ENCODE measurements at places on chromosomes 1 and 21.

GRCh38 chr1:110914676-110915075, 41.7 kb downstream of the CD53 start:
- DNase-seq, result no peak

DNA sequence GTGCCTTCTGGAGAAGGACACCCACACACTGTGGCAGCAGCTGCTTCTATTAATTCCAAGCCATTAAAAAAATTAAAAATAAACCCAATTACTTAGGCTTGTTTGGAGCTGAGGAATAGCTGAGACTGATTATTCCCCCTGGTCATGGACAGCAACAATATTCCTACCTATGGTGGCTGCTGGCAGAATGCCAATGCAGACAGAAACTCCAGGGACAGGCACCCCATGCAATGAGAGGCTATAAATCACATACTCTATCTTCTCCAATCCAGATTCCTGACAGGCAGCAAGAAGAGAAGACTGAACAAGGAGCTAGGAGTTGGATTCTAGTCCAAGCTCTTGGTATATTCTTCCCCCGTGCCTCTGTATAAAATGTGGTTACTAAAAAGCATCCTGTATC, 275.4 kb upstream of the BEND5 start:
- DNase-seq, result no peak

GRCh38 chr1:24641646-24642151, 1.4 kb upstream of the SRRM1 start:
- no peak for DNase-seq

DNA sequence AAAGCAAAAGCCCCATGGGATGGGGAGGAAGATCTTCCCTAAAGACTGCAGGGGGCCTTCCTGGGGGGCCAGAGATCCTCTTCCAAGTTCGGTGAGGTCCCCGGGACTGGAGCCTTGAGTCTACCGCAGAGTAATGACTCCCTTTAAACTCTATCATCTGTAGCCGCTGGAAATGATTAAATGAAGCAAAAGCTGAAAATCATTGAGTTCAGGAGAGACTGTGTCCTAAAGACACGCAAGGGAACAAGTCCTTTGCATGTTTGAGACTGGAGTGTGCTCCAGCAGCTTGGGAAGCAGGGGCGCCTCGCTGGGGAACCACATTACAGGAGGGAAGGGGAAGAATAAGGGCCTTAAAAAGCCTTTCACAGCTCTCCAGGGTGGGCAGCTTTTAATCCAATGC, 70.2 kb downstream of the WDR4 start:
- no peak for DNase-seq

- DNase-seq, result no peak
These were observed 26.0 kb downstream of the ARID1A start for GRCh38 chr1:26721669-26722355.

DNA sequence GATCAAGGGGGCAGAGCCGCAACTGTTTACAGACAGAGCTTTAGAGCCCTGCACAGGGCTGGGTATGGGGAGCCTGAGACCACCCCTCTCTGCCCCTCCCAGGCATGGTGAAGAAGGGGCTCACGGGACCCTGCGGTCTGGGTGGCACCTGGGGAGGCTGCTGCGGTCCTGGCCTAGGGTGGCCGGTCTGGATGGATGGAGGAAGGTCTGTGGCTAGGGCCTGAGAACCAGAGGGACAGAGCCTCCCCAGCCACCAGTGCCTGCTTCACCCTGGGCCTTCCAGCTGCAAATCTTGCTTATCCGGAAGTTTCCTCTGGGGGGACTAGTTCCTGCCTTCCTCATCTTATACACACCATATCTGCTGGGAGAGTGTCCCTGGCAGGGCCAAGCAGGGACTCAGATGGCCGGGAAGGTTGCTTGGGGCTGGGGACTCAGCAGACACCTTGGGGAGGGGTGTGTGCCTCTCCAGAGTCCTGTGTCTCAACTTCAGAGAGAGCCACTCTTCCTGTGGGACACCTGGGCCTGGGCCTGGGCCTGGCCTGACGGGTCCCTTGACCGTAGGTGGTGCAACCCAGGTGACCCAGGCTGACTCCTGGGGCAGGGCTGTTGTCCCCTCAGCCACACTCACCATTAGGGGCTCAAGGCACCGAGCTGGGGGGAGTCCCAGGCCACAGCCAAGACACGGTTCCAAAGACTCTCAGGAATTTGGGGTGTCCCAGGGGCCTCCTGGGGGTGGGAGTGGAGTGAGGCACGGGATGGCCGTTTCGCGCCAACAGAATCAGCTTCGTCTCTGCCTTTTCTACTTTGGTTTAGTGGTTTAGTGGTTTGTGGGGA, 52.0 kb upstream of the ACTRT2 start:
- DNase-seq, result no peak

DNA sequence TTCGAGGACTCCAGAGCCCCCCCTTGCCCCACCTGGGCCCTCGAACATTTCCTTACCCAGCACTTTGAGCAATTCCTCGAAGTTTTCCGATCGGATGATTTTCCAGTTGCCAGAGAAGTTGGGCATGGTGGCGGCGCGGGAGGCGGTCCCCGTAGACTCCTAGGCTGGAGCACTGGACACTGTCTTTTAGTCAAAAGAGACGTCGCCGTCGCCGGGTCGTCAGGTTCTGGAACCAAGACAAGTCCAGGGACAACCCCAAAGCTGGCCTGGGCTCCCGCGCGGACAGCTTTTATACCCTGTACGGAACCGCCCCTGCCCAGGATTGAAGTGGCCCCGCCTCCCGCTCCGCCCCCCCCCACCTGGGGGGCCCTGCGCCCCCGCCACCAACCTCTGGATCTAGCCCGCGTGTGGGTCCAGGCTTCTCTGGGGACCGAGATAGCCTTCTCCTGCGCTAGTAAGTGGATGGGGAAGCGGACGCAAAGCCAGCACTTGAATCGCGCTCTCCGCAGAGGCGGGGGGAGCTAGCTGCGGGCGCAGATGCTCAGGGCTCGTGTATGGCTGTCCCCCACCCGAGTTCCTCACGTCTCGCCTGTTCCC, at the start of gene CRABP2:
TSS of gene CRABP2 (minus strand) at position 263 of the 597 bp plus-strand sequence. CDS start at position 126, 137 bp downstream.
- no peak for DNase-seq

- no peak for DNase-seq
These were observed 25.3 kb downstream of the ZMYND12 start for GRCh38 chr1:42430286-42431135.

DNA sequence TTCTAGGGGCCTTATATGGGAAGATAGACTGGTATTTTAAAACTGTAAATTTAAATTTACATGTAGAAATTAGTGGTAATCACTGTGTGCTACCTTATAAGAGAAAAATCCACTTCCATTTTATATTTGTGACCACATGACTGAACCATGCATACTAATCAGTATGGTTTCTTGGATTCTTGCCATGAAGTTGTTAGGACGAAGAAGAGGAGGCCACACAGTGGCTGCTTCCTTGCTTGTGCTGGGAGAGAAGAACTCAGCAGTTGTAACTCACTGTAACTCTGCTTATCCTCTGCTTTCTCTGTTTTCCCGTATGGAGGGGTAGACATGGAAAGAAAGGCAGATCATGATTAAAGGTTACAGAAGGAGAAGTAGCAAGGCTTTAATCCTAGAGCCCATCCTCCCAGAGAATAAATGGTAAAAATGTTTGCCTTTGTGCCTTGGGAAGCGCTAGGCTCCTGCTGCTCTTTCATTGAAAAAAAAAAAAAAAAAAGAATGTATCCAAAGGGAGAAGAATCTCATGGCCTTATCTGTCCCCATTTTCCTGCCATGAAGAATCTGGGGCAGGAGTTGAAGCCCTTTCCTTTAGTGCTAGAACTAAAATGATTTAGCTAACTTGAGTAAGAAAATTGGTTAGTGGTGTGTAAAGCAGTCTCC, 32.4 kb downstream of the KCTD3 start:
- DNase-seq, result no peak

GRCh38 chr1:86953167-86953566, 38.7 kb downstream of the HS2ST1 start:
- DNase-seq, result no peak

DNA sequence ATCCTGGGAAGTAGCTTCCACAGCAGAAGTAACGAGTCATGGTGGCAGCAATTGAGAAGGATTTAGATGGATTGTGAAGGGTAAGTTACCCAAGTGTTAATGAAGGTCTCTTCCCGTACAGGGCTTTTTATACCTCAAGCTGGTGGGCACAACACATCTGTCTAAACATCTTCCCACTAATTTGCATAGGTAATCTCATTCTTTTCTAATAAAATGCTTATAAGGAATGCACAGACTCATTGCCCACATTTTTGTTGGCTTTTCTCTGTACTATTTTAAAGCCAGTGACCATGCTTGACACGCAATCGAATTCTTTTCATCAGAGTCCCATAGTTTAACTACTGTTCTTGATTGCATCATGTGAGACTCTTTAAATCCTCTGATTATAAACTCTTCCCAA, at the start of gene KRTAP7-1:
TSS of gene KRTAP7-1 (minus strand) at position 101 of the 400 bp plus-strand sequence. CDS start at position 40, 61 bp downstream.
- DNase-seq, result no peak

GRCh38 chr1:62682531-62682930, 5.7 kb downstream of the DOCK7 start:
- DNase-seq, result no peak

DNA sequence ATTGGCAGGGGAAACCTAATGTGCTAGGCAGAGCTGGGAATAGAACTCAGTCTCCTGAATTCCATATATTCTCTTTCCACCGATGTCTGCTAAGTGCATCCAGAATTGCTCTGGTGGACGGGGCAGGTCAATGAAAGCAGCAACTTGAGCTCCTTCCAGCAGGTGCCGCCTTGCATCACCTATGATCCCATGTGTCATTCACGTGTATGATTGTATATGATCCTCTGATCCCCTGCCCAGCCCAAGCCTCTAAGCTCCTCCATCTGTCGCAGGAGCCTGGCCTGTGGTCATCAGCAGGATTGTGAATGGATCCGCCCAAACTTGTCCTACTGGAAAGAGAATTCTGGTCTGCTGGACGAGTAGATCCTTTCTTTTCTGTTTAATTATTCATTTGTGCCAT, 13.1 kb downstream of the ACTA1 start:
- DNase-seq, result no peak

GRCh38 chr1:6260961-6261614, at the start of gene GPR153:
TSS of gene GPR153 (minus strand) at chr1:6261098. CDS start at chr1:6254905, 6,193 bp downstream.
- DNase-seq, result no peak

- DNase-seq, result no peak
These were observed 138.4 kb downstream of the RHOU start for GRCh38 chr1:228873709-228874108.

GRCh38 chr1:81878538-81878937, 77.8 kb downstream of the ADGRL2 start:
- no peak for DNase-seq

DNA sequence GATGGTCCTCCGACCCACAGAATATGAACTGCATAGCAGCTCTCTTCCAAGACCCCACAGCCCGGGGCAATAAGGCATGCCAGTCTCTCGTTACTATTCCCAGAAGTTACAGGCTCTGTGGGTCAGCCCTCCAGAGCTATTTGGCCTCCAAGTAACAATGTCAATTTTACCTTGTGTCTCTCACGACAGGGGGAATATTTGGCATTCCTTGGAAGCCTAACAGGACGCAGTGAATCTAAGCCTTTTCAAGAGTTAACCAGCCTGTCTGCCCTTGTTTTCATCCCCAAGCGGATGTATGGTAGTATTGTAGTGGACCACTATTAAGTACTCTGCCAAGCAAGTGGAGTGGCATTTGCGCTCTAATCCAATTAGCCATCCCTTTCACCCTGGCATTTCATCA, 24.4 kb upstream of the GNG4 start:
- no peak for DNase-seq

- DNase-seq, result no peak
These were observed 1.1 kb upstream of the EDN2 start for GRCh38 chr1:41485605-41486004.

DNA sequence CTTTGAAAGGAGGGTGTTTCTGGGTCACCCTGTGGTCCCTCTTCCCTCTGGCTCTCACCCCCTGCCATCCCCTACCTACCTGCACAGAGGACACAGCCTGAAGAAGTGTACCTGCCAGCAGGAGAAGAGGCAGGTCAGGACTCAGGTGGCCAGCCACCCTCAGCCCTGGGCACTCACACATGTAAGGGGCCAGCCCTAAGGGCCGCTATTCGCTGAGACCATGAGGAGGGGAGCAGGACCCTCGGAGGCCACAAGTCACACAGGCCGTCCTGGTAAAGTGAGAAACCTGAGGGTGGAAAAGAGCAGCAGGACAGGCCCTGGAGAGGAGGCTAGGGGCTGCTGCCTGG, 1.2 kb downstream of the ZNF692 start:
- DNase-seq, result no peak

- no peak for DNase-seq
These were observed 62.8 kb downstream of the PKN2 start for GRCh38 chr1:88746916-88747315.

GRCh38 chr1:47212636-47213229, 19.3 kb downstream of the TAL1 start:
- no peak for DNase-seq

GRCh38 chr1:19606817-19607642, 37.1 kb upstream of the NBL1 start:
- DNase-seq, result no peak

DNA sequence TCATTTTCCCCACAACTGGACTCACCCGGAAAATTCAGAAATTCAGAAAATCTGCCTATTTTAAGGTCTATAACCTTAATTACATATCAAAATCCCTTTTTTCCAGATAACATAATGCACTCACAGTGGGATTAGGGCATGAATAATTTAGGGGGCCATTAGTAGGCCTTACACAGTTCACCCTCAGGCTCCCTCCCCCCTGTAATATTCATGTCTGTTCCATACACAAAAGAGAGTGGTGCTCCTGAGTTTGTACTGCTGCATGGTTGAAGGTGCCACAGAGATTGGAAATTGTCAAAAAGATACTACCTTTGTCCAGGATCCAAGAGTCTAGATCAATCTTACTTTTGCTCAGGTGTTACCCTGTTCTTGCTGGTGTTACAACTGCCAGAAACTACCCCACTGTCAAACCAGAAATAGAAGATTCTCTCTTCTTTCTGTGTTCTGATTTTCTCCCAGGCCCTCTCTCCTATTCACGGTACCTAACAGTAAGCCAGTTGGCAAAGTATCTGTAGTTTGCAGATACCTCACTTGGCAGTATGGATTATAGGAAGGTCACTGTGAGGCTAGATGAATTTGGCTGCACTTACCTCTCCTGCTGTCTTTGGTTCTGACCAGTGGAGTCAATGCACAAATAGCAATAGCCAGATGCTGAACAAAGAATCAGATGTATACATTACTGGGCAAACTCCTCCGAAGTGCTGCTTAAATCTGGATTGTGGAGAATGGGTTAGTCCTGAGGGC, 53.2 kb downstream of the C1orf198 start:
- no peak for DNase-seq

DNA sequence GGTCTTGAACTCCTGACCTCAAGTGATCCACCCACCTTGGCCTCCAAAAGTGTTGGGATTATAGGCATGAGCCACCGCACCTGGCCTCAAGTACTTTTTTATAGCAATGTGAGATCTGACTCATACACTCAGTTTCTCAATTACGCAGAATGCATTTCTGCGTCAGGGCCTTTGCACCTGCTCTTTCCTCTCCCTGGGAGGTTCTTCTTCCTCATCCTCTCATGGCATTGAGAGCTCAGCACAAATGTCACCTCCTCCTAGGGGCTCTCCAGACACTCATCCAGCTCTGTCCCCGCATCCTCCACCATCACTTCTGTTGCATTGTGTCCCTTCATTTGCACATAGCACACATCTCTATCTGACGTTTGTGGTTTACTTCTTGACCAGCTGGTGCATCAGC, 418.8 kb downstream of the PTPRU start:
- DNase-seq, result no peak

GRCh38 chr1:245070836-245071615, 83.8 kb upstream of the KIF26B start:
- DNase-seq, result no peak

- peak; percentile 31 for DNase-seq
These were observed 380.0 kb downstream of the DSCAM start for GRCh38 chr21:40466893-40467483.

- no peak for DNase-seq
These were observed 42.1 kb upstream of the ZNF496 start for GRCh38 chr1:247373721-247374141.

Data from NCI-H774 (cell line).